ENCODE measurements at places on chromosomes 5 and 9.

- no peak for DNase-seq
Observed at GRCh38 chr5:151619812-151620460, 28.8 kb upstream of the FAT2 start.

- DNase-seq = no peak
Observed at GRCh38 chr5:58774937-58775336, 192.1 kb downstream of the RAB3C start.

DNA sequence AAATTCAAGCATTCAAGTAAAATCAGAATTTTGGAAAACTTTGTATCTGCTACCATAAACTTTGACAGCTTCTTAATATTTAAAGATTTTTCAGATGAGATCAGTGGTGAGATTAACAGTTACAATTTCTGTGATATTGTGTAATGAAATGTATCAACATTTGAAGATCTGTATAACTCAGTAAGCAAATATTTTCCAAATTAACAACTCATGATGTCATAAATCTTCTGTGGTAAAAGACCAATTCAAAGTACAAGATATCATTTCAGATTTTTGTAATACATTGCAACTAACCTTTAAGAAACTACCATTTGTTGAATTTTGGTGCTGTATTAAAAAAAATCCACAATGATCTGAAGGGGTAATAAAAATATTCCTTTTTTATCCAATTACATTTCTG lies 352.2 kb downstream of the KIAA0825 start:
- no peak for DNase-seq

DNA sequence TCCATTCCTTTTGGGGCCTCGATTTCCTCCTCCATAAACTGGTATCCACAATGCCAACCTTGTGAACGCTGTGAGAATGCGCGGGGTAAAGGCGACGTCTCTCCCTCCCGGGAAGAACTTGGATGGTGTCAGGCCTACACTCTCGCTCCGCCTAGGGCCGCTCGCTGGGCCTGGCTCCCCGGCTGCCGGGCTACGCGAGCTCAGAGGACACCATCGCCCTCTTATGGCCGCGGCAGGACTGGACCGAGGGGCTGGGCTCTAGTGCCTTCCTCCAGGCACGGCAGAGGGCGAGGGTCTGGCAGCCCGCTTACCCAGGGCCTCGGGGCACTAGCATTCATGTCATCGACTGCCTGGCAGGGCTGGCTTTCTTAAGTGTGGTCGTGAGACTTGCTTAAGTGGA lies 1.3 kb upstream of the EXOSC2 start:
- peak; percentile 37 for DNase-seq

DNA sequence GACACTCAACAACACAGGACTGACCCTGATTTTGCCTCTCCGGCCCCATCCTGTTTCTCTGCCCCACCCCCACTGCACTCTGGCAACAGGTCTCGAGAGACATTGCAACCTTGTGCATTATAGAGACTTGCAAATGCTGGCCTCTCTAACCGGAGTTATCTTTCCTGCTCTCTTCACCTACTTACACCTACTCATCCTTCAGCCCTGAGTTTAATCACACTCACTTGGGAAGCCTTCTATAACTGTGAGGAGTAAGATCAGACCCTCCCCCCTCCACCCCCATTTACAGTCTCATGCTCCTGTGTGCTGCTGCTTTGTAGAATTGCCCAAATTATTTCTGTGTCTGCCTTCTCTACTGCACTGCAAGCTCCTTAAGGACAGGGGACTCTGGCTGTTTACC lies 42.8 kb downstream of the WWC1 start:
- DNase-seq = no peak

DNA sequence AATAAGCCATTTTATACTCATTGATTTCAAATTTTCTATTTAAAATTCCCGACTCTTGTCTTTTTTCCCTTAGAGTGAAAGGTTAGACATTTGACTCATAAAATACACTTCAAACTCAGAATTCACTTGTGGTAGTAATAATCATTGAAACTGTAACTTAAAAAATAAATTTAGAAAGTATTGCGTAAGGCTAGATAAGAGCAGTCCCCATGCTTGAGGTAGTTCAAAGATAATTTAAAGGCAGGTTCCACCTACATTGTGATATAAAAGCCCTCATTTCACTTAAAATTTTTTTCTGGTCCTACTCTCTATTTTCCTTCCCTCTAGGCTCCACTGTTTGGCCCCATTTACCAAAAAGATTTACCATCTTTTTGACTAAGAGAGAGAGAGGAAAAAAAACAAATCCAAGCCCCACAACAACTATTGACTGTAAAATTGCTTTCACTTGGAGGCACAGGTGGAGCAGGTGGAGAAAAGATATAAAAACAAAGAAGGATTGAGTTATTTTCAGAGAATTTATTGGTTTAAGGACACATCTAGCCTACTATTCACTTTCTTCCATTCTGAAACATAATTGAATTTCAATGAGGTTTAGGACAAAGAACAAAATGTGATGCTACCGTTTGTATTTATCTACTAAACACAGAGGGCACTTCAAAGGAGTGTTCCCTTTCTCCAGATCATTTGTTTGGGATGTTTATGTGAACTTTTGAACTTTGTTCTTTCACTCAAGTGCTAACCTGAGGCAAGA lies 61.0 kb downstream of the FBXO4 start:
- no peak for DNase-seq

GRCh38 chr5:91416491-91416890 lies 33.4 kb upstream of the ARRDC3 start:
- no peak for DNase-seq

GRCh38 chr5:39100851-39101396 lies 26.7 kb upstream of the RICTOR start:
- peak; percentile 50 for DNase-seq

DNA sequence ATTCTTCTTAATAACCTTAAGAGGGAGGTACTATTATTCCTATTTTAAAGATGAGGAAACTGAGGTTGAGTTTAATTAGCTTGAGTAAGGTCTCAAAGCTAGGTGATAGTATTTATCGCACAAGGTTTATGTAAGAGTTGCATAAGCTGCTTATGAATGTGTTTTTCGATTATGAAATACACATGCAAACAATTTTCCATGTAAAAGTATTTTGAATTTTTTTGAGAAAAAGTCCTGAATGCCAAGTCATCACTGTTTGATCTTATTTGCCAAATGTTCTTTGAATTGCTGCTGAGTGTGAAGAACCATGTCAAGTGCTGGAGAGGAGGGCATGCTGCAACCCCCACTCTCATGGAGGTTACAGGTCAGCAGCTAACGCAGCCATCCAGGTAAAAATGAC lies 174.4 kb downstream of the CARTPT start:
- no peak for DNase-seq

DNA sequence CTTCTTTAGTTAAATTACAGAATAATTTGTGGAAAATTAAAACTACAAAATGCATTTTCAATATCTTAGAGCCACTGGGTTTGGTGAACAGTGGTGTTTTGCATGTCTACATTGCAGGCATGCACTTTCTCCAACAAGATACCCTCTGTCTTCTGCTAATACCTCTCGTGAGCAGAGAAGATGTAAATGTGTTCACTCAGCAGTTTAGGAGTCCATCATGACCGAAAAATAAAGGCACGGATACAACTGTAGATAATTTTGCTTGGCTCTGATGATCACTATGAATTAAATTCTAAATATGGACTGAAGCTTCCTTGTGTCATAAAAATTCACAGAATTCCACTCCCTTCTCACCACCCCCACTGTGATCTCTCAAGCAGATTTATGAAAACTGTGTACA lies 313.8 kb downstream of the GLIS3 start:
- DNase-seq = no peak

- DNase-seq = peak; percentile 45
Observed at GRCh38 chr9:36191290-36191645, 547 bp downstream of the CLTA start.

- no peak for DNase-seq
Observed at GRCh38 chr9:515665-516064, 301.0 kb downstream of the DOCK8 start.

GRCh38 chr9:108411632-108412031 lies 444.2 kb downstream of the ACTL7B start:
- DNase-seq = no peak

DNA sequence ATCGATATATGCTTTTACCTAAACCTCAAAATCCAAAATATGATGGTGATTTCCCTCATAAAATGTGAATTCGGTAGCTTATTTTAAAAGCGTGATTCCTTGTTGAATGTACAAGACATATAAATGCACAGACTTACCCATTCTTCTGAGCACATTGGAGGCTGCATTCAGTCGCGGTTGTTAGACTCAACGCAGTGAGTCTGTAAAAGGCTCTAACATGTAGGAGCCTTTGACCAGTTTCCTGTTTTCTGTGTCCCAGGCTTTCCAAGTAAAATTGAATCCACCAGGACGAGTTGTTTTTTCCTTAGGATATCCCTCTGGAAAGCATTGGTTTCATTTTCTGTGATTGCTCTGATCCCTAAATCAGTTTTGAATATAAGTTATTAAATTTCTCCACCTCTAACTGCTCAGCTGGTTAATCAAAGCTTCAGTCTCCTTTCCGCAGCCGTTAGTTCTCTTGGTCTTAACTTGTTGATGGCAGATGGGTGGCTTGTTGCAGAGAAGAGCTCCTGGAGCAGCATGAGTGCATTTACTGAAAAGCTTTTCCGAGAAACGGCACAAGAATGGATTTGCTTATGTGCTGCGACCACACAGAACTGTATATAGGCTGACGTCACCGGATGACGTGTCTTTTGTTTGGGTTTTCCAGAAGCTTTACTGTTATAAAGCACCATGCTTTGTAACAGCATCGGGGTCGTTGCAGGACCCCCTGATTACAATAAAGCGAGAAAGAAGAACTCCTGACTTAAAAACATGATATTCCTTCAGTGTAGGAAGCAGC lies at the start of gene LRRTM2:
Gene LRRTM2, minus strand, starts transcription at position 565 of the 781 bp plus-strand sequence. Its CDS starts 424 bp downstream, at position 141.
- DNase-seq = peak; percentile 91

DNA sequence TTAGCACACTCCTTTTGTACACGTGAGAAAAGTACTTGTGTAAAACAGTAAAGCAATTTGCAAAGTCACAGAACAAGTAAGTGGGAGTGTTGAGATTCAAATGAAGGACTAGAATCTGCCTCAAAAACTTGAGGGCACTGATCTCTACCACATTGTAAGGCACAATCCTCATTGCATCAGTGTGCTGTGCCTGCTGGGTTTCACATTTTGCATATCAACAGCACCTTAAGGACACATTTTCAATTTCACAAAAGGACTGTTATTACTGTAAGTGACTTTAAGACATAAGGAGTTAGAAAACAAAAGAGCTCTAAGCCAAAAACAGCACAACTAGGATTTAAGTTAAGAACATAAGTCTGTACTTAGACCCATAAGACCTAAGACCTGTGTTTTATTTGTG lies 44.7 kb upstream of the HK3 start:
- no peak for DNase-seq

GRCh38 chr5:42516282-42517042 lies 93.2 kb downstream of the GHR start:
- no peak for DNase-seq

DNA sequence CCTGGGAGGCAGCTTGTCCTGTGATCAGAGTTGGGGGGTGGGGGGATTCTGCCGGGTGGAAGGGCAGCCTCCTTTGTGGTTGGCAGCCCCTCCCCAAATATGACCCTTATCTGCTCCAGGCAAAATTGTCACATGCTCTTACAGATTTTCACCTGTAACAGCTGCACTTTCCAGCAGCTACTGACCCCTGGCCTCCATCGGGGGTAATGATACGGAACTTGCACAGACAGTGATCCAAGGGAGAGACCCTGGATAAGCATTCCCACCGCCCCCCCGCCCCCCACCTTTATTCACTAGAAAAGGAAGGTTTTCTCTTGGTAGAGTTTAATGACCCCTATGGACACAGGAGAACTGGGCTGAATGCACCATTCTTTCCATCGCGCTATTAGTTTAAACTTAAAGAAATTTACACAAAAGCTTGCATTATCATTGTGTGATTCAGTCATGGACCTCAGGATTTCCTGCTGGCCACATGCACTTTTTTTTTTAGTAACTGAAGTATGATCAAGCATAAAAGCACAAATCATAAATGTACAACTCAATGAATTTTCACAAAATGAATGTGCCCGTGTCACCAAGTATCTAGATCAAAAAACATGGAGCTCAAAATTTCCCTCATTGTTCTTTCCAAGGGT lies 10.7 kb upstream of the ZBTB34 start:
- no peak for DNase-seq

GRCh38 chr5:74139589-74139988 lies 500.9 kb downstream of the ENC1 start:
- no peak for DNase-seq

DNA sequence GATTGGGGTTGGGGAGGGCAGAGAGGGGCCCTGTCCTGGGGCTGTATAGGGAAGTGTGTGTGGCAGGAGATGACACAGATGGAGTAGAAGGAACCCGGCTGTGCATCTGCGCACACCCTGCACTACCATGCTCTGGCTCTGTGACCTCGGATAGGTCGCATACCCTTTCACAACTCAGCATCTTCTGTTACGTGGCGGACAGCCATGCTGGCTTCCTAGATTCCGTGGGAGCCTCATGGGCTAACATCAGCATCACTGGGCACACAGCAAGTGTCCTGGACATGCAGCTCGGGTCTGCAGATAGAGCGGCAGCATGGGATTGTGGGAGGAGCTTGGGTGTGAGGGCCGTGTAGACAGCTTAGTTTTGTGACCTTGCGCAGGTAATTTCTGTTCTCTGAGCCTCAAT lies 9.2 kb downstream of the ARPC5L start:
- DNase-seq = no peak

- no peak for DNase-seq
Observed at GRCh38 chr5:9502050-9502834, 43.6 kb downstream of the SEMA5A start.

DNA sequence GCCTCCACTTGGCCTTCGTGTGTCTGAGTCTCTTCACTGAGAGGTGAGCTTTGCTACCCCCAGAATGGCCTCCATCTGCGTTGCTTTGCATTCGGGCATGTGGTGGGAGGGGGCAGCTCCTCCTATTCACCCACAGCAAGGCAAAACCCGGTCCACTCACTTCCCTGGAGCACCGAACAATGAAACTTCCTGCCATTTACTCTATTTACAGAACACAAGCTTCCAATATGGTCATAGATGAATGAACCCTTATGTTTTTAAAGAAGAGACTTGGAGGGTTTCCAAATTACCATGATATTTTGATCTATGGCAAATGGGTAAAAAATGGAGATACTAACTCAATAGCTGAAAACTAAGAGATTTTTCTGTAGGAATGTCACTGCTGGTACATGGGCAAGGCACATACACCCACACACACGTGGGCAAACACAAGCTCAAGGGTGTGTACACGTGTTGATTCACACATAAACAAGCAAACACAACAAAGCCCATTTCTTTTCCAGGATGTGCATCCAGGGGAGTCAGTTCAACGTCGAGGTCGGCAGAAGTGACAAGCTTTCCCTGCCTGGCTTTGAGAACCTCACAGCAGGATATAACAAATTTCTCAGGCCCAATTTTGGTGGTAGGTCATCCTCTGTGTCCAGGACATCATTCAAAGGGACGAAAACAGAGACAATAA lies 5.2 kb downstream of the GABRP start:
- DNase-seq = no peak

DNA sequence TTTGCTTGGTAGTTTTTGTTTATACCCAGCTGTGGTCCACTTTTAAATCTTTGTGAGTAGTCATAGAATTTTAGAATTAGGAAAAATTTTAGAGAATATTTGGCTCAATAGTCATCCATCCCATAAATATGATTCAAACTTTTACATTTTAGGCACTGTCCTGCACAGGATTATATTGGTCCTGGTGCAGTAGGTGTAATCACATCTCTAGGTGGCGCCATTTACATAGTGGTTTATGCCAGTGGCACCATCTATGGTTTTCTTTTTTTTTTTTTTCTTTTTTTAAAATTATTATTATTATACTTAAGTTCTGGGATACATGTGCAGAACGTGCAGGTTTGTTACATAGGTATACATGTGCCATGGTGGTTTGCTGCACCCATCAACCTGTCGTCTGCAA lies 260.7 kb upstream of the KCNN2 start:
- DNase-seq = peak; percentile 17

Measured in Ammon's horn (tissue), 1 donor.